ENCODE measurements at places on chromosomes 12 and 14.

DNA sequence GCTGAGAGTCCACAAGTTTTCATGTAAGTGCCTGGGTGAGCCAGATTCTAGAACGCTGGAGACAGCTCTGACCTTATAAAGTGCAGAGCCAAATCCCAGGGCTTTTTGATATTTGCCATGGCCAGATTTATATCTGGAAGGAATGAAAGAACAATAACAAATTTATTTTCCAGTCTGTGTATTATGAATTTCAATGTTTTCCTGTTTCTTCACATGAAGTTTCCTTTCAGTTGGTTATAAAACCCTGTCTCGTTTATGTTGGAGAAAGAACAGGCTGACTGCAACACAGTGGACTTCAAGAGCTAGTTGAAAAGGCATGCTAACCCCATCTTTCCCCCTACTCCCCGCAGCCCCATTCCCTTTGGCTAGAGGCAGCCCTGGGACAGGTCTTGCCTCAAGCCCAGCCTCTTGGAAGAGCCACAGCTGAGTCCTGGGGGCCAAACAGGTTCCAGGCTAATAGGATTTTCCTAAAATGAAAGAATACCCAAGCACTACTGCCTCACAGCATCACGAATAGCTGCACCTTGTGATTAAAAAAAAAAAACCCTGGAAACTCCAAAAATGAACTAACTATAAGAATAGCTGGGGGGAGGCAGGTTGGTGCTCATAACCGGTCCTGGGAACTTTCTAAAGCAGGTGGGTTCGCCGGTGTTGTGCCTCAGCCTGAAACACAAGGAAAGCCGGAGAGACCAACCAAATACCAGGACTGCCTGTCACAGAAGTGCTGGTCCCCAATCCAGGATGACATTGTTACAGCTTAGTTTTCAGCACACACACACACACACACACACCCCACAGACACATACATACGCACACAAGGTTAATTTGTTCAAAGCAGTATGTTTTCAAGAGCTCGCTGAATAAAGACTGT lies 1.5 kb downstream of the FBLN5 start:
- DNase-seq, result no peak

- DNase-seq, result no peak
Measured at GRCh38 chr14:71403656-71404055, 496.4 kb downstream of the PCNX1 start.

GRCh38 chr12:48512855-48513254 lies 12.6 kb upstream of the OR8S1 start:
- no peak for DNase-seq

DNA sequence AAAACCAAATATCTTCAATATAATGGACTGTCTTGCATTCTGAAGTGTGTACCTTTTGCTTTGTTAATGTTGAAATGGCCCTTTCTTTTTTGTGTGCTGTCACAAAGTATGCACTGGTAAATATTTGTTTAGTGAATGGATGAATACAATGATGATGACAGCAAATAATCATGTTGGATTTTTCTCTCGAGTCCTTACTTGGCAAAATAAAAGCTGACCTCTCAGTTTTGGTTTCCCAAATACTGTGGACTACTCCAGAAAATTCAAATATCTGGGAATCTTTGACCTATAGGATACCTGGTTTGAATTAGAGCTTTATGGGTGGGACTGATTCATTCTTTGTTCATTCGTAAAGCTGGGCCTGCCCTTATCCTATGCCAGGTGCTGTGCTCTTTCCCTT lies 5.5 kb downstream of the UBE3B start:
- no peak for DNase-seq

GRCh38 chr12:101686176-101686575 lies 11.3 kb upstream of the CHPT1 start:
- no peak for DNase-seq

DNA sequence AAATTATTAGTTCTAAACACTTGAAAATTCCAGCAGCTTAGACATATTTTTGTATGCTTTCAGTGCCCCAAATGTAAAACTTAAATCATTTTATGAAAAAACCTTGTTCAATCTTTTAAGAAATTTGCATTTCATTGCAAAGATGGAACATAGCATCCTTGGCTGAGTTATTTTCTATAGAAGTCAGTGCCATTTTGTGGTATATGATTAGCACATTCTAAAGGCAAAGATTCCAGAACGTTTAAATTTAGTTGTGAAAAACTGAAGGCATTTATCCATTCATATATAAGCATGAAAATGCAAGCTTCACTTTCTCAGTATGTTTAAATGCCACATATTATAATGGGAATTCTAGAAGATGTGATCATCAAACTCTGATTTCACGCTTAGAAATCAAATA lies 332.1 kb downstream of the APAF1 start:
- DNase-seq, result no peak

DNA sequence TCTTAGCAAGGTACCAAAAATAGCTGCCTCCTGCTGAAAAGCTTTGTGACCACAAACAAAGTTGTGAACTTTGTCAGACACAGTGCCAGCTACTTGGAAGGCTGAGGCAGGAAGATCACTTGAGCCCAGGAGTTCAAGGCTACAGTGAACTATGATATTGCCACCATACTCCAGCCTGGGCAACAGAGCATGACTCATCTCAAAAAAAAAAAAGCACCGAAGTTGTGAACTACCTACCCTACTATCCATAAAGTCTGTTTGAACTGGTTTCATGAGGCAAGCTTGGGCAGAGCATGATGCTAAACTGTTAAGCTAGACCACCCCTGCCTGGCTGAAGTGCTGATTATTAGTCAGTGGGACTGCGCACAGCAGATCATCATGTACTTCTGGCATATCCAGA lies 75.5 kb downstream of the RAD52 start:
- DNase-seq, result no peak

DNA sequence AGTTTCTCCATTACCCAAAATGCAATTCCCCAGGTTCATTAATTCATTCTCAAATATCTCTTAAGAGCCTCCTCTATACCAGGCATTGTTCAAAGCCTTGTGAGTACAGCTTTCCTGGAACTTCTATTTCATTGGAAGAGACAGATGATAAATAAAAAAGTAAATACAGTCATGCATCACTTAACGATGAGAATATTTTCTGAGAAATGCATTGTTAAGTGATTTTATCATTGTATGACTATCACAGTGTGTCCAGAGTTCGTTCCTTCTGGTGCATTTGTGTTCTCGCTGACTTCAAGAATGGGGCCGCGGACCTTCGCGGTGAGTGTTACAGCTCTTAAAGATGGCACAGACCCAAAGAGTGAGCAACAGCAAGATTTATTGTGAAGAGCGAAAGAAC lies 66.0 kb downstream of the ANO4 start:
- no peak for DNase-seq

- DNase-seq, result no peak
Measured at GRCh38 chr12:12178559-12178958, 88.3 kb downstream of the LRP6 start.

- DNase-seq, result no peak
Measured at GRCh38 chr12:117792471-117792870, 176.3 kb downstream of the KSR2 start.

DNA sequence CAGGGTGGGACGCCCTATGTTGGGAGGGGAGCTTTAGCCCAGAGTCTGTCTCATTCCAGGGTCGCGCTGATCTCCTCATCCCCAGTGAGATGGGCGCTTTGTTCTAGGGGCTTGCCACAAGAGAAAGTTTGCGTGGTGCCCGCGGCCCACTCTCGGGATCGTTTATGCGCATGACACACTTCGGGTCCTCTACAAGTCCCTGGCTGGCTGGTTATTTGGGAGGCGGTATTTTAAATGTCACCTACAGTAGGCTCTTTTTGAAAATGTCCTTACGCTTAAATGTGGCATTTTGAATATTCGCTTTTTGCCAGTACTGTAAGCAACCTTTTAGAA lies 541 bp downstream of the GOLT1B start:
- DNase-seq, result no peak

DNA sequence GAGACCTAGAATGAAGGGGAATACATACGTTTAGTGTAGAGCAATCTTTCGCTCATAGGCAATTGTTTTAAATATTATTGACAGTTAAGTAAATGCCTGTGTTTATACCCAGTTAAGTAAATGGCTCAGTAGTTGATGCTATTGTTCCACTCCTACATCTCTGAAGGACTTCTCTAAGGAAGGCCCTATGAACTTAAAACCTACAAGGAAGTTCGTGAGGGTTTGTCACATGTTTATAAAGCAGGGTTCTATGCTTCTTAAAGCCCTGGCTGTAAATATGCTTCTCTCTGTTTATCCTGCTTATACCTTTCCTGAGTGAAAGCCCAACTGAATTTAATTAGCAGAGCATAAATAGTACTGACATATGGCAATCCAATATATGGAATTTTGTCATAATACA lies 282.1 kb upstream of the NPAS3 start:
- no peak for DNase-seq

DNA sequence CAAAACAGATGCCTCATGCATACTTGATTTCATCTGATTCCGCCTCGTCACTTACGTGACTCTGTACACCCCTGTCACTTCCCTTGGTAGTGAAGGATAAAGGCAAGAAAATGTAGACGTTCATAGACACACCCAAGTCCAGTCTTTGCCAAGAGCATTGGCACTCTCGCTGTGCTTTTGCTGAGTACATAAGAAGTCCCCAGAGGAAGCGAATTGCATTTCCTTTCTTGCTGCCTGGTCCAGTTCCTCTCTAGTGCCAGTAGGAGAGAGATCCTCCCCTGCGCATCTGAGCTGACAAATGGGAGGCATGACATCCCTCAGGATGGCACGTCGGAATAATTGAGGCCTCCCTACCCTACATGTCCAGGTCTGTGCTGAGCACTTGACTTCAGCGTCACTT lies 21.3 kb upstream of the RIN3 start:
- DNase-seq, result no peak

DNA sequence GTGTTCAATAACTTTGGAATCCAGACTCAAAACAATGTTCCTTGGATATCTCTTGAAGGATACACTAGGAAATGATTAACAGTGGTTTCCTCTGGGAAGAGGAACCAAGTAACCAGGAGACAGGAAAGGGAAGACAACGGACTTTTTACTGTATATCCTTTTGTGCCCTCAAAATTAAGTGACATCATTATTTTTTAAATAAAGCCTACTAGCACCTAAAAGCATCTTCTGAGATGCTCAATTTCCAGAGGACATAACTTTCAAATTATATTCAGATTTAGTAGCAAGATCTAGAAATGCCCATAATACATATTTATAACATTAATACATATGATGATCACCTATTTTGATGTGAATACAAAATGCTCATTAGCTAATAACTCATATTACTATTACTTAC lies 6.5 kb downstream of the HECTD1 start:
- no peak for DNase-seq

DNA sequence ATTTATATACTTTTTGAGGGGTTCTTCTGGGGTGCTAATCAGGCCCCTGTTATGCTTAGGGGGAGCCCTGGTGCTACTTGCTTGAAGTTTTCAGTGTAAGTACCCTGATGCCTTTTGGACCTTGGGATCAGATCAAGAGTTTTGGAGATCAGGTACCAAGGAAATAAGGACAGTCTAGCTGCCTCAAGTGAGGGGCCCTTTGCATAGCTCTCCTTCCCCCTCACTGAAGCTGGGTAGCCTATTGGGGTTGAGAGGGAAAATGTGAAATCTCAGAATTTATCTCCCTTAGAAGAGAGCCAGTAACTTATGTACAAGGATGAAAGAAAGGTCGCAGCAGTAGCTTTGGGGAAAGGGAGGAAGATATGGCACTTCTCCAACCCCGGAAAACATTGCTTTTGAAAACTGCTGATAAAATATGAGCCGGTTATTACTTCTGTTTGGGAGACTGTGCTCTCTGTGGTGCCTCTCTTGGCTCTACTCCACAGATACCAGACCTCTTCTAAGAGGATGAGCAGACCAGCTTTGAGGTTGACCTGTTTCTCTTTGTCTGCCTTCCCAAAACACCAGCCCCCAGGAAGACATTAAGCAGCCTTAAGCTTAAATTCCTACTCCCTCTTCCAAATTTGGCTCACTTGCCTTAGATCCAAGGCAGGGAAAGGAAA lies 8.8 kb upstream of the AMHR2 start:
- no peak for DNase-seq

- DNase-seq, result no peak
Measured at GRCh38 chr14:33909380-33910084, 41.3 kb downstream of the EGLN3 start.

GRCh38 chr12:57039016-57039798 lies 10.7 kb downstream of the MYO1A start:
- no peak for DNase-seq

DNA sequence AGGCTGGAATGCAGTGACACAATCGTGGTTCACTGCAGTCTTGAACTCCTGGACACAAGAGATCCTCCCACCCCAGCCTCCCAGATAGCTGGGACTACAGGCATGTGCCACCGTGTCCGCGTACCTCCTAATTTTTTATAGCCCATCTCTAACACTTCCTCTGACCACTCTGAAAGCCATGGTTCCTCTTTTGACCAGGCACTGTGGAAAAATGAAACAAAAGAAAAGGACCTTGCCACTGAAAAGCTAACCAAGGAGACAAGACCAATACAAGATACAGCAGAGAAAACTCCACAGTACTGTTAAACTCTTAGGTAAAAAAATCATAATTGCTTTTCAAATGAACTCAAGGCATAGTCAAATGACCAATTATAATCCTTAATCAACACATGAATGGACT lies 233.3 kb downstream of the NEDD1 start:
- DNase-seq, result no peak

DNA sequence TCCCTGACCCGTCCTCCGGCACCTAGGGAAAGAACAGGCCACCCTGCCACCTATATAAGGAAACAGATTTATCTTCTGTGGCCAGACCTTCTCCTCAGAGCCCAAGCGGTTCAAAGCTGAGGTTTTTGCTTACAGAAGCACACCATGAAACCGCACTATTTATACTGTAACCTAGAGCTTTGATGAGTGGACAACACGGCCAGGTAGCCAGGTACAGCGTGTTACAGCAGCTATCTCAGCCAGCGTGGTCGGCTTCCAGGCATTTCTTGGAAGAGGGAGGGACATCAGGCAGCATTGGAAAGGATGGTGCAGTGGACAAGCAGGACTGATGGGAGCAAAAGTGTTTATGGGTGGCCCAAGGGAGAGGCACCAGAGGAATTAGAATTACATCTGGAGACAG lies 34.4 kb downstream of the TTC7B start:
- DNase-seq, result no peak

DNA sequence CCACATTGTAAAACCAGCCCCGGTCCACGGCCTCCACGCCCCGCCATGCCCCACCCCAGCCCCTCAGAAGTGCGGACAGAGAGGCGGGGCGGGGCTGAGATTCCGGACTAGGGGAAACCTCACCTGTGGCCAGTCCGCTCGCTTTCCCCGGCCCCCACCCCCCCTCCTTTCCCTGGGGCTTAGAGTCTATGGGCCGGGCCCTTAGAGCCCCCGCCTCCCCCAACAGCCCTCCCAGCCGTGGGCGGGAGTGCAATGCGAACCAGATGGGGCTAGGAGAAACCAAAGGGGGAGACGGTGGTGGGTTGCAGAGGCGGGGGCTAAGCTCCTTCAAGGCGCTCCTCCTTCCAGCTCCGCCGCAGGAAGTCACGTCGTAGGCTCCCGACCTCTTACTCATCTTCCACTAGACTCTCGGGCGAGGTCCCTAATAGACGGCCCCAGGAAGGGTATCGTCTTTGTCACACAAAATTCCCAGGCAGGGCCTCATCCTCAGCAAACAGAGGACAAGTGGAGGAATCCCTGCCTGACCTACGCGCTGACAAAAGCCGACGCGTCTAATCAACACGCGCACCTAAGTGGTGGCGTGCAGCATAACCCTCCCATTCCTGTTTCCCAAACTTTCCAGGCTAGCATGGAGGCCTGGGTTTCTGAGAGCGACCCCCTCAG lies 1.1 kb upstream of the NAB2 start:
- DNase-seq, result peak; percentile 89

- no peak for DNase-seq
Measured at GRCh38 chr14:45065956-45066355, 18.0 kb upstream of the PRPF39 start.
